Immature natural killer cell (primary cell): ENCODE measurements at places on chromosomes 13 and 19.
A peak's percentile ranks its signal among the peaks of the same experiment; 100 is the strongest.

DNA sequence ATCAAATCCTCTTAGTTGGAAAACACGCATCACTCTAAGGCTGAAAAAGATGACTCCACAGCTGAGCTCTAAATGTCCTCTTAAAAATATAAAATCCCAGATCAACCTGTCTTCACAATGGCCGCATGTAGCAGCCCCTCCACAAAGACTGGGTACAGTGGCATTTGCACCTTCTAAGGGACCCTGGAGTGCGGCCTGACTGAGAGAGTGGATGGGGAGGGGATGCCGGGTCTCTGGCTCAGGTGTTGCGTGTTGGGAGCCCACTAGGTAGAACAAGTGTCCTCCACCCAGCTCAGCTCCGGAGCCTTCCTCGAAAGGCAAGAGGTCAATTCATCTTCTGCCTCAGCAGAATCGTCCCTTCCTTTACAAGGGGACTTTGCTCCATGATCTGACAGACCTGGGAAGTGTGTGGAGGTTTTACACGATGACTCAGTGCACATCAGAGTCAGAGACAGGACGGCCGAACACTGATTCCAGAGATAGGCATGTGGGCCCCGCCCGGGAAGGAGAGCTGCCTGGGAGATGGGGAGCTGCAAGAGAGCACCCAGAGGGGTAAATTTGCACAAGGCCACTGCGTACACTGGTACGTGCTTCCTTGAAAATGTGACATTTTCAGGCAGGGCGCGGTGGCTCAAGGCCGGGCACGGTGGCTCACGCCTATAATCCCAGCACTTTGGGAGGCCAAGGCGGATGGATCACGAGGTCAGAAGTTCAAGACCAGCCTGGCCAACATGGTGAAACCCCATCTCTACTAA lies 23.5 kb upstream of the SLC15A1 start:
- DNase-seq: no peak

- no peak for DNase-seq
These were observed 41.2 kb downstream of the NFIX start for GRCh38 chr19:13036366-13036976.

DNA sequence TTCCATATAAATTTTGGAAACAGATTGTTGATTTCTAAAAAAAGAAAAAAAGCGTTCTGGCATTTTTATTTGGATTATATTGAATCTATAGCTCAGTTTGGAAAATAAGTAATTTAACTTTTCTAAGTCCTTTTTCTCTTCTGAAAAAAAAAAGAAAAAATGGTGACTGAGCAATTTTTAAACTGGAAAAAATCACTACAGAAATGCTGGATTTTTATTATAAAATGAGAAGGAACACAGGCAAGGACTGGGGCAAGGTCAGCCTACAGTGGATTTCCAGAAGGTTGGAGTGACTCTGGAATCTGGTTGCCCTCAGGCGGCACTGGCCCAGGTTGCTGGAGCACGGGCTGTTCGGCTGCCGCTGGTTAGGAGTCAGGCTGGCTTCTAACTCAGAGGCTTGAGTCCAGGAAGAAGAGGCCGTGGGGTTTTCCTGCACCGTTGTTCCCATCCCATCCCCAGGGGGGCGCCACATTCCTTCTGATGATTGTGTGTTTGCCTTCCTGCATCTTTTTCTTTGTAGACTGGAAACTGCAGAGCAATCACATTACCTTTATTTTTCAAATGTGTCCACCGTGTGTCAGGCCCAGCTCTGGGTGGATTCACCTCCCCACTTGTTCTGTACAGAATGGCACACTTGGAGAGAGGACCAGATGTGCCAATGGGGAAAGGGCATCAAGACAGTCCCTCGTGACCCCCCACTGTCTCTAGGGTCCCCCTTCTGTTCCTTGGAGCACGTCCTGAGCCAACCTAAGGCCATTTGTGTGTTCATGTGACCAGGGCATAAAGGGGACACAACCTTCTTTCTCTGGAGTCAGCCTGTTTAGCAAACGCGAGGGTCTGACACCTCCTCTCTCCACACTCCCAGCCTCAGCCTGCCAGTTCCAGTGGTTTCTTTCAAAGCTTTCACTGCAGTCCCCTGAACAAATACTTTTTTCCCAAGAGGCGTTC lies 44.5 kb upstream of the GTF3A start:
- DNase-seq: peak; percentile 19

DNA sequence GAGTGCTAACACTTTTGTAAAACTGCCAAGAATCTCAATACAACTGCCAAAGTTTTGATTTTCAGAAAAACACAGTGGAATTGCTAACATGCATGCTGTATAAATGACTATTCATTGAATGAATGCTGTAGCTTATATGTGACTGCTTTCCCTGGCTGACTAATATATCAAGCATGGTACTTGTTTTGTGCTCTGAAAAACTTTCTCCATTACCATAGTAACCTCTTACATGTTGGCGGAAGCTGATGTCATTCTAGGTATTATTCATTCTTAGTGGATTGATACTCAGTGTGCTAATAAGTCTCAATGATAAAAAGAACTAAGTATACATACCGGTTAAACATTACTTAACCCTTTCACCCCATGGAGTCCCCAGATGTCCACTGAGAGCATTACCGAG lies 166.1 kb upstream of the MYO16 start:
- no peak for DNase-seq

GRCh38 chr13:100722517-100722916 lies 47.9 kb upstream of the TMTC4 start:
- DNase-seq: no peak

GRCh38 chr19:2625434-2625833 lies 77.1 kb downstream of the GNG7 start:
- no peak for DNase-seq

DNA sequence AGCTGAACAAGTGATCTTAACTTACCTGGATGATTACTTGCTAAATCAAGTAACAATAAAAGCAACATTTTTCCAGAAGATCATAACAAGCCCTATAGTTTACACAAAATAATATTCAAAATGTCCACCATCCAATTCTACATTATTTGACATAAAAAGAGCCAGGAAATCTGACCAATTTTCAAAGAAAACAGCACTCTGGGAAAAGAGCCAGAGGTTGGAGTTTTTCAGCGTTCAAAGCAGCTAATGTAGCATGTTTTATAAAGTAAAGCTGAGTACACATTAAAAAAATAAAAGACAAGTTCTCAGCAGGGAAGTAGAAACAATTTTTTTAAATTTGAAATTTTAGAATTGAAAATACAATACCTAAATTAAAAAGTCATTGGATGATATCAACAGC lies 62.6 kb downstream of the UFM1 start:
- no peak for DNase-seq

- no peak for DNase-seq
These were observed 14.3 kb upstream of the MCF2L start for GRCh38 chr13:112954488-112955270.

- no peak for DNase-seq
These were observed 494.3 kb downstream of the COG6 start for GRCh38 chr13:40149611-40150274.

- no peak for DNase-seq
These were observed 11.1 kb upstream of the SPATA13 start for GRCh38 chr13:24149246-24150032.

GRCh38 chr13:76874479-76874878 lies 11.7 kb downstream of the KCTD12 start:
- no peak for DNase-seq

GRCh38 chr13:85099245-85099644 lies 700.0 kb downstream of the SLITRK6 start:
- no peak for DNase-seq

DNA sequence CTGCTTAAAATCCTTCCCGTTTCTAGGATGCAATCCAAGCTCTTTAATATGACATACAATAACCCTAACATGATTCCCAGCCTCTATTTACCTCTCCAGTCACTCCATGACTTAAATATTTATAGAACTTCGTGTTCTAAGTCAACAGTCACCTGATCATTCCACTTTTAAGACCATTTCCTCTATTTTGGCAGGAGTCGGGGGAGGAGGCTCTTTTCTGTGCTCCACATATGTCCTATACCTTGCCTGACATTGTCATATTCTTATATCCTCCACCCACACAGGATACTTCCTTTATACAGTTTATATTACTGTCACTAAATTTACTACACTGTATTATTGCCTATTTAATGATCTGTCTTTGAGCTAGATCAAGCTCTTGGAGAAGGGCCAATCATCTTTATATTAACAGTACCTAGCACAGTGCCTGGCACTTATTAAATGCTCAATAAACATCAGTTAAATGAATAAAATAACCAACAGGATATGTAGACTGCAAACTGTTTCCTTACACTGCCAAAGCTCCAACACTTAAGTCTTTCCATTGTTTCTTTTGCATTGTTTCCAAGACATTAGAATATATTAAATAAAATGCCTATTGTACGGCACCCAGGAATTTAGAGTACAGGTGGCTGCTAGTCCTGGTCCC lies 2.7 kb downstream of the ARGLU1 start:
- no peak for DNase-seq

- DNase-seq: no peak
These were observed 218.8 kb upstream of the SGCG start for GRCh38 chr13:22961835-22962537.

DNA sequence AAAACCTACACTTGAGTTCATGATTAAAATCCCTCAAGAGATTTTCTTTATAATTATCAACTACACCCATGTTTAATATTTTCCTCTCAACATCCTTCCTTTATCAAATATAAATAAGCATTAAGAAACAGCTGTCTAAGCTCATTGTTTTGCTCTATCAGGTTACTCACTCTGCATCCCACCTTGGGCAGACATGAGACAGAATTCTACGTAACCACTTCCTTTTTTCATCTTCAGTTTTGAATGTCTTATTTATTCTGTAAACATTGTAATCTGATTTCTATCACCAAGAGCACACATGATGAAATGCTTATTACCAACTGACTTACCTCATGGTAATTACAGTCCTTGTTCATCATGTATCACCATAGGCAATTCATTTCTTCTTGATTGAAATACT lies 1256.6 kb upstream of the ATXN8OS start:
- no peak for DNase-seq

- no peak for DNase-seq
These were observed 9.5 kb upstream of the MED26 start for GRCh38 chr19:16637535-16637934.

- no peak for DNase-seq
These were observed 13.1 kb downstream of the CEBPA start for GRCh38 chr19:33289261-33289660.

DNA sequence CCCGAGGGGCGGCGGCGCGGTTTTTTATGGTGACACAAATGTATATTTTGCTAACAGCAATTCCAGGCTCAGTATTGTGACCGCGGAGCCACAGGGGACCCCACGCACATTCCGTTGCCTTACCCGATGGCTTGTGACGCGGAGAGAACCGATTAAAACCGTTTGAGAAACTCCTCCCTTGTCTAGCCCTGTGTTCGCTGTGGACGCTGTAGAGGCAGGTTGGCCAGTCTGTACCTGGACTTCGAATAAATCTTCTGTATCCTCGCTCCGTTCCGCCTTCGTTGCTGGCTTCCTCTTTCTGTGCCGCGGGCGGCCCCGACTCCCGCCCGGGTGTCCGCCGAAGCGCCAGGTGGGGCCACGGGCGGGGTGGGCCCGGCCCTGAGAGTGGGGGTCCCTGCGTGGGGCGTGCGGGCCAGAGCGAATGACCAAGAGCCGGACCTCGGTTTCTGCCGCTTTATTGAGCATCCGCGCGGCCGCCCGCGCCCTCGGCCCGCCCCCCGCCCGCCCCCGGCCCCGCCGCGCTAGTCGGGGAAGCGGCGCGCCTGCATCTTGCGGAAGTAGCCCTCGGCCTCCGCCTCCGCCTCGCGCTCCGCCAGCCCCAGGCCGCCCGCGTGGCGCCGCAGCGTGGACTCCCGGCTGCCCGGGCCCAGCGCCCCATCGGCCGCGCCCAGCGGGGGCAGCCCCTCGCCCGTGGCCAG lies 9.6 kb downstream of the PLPPR3 start:
- no peak for DNase-seq

DNA sequence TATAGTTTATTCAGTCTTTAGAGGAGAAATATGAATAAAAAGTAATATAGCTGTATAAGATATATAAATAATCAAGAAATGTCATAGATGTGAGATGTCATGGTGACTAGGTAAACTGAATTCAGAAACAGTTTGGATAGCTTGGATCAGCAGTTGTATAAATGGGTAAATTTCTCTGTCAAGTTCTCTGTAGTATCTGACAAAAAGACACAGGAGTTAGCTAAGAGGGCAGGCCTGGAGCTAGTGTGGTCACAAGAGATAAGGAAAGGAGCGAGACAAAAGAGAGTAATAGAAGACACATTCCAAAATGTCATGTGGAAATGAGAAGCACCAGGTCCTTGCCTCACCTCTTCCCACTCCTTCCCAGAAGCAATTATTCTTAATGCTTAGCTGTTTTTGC lies 349.0 kb downstream of the LMO7 start:
- DNase-seq: no peak

GRCh38 chr13:43157796-43158195 lies 134.4 kb downstream of the DNAJC15 start:
- DNase-seq: no peak

GRCh38 chr13:31191748-31192147 lies 8.0 kb upstream of the B3GLCT start:
- DNase-seq: no peak

GRCh38 chr19:43504426-43505185 lies at the start of gene PHLDB3:
Gene PHLDB3 (minus strand): TSS chr19:43504746. CDS start chr19:43504118, 628 bp downstream.
- DNase-seq: no peak

- peak; percentile 58 for DNase-seq
These were observed 10.5 kb upstream of the B3GNT3 start for GRCh38 chr19:17784201-17785008.

- no peak for DNase-seq
These were observed 5.1 kb upstream of the CCDC97 start for GRCh38 chr19:41304706-41305483.

DNA sequence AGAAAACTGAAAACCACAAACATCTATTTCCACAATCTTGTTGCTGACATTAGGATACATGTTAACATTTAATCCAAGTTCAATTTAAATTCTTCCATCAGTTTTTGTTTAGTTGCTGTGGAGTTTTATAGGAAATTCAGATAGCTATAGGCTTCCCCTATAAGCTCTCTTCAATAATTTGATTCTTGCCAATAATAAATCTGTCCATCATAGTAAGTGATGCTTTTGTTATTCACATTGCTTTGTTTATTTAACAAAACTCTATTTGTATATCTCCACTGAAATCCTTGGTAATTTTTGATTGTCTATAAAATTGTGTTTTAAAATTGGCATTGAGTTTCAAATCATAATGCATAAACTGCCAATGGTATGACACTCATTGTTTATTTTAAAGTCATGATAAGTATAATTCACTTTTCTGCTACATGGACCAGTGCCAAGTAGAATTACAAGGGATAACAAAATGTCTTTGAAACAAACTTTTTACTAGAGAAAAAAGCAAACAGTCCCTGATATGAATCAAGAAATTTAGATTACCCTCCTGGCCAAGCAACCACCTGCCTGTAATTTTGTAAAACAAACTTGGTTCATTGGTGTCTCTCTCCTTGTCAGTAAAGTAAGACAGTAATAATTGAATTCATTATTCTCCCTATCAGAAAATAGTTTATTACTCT lies 577.3 kb upstream of the GPC6 start:
- DNase-seq: no peak

GRCh38 chr19:15115080-15115479 lies 7.9 kb downstream of the SYDE1 start:
- no peak for DNase-seq

- no peak for DNase-seq
These were observed 16.9 kb downstream of the CEBPA start for GRCh38 chr19:33285441-33285927.

- DNase-seq: no peak
These were observed 232.5 kb upstream of the SERP2 start for GRCh38 chr13:44140888-44141724.

- DNase-seq: no peak
These were observed 33.0 kb downstream of the GPR12 start for GRCh38 chr13:26727633-26728032.

GRCh38 chr13:52067237-52067636 lies 42.7 kb downstream of the UTP14C start:
- DNase-seq: no peak

- no peak for DNase-seq
These were observed 224.2 kb upstream of the STARD13 start for GRCh38 chr13:33509642-33510229.
